Activated naive CD4-positive, alpha-beta T cell treated with anti-CD3 and anti-CD28 coated beads, Interleukin-2, amount 50 U/mL, for 72 hours (primary cell): ENCODE measurements at places on chromosomes 12 and 14. TPM values are rescaled to one million over a fixed set of nuclear protein-coding genes. Genes with fewer than 3 reads are reported as not detected.
A peak's percentile ranks its signal among the peaks of the same experiment; 100 is the strongest.

DNA sequence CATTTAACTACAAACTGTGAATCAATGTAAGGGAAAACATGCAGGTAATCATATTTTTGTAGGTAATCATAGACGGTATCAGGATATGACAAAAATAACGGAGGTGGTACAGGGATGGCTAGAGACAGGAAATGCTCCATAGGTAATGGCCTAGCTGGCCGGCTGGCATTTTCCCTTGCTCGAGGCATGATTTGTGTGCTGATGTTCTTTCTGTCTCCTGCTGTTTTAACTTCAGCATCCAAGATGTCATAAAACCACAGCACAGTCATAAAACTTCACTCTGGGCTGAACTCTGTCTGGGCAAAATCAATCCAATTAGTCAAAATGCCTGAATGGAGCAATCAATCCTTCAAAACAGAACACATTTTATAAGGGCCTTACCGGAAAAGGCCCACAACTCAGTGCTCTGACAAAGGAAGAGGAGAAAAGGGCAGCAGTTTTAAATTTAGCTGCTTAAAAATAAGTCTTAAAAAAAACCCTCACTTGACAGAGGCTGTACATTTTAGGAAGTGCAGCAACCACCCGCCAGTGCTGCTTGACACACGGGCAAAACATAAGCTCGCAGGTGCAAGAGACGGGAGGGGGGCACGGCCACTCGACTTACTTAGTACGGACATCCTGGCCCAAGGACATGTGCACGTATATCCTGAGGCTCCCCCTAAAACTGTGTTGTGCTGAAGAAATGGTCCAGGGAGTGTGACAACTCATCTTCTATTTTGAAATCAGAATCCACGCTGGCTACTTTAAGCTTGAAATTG, 40.5 kb upstream of the GPR68 start:
- no peak for DNase-seq

GRCh38 chr14:104680806-104681688, 8.4 kb upstream of the INF2 start:
- DNase-seq, result no peak

NRIP2 gene
- total RNA-seq, result not detected

DNA sequence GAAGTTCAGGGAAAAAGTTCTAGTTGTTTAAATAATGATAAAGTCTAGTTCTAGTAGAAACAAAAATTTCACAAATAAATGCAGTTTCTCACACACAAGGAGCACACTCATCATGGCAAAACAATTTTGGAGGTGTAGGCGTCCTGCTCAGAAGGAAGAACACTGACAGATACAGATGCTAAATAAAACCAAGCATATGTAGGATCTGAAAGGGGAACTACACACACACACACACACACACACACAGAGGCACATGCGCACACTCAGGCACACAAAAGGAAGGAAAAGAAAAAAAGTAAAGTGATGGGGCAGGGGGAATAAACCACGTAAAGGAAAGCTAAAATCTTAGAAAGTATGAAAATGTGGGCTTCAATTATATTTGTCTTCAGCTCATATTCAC, 117.7 kb downstream of the SOX5 start:
- no peak for DNase-seq

DNA sequence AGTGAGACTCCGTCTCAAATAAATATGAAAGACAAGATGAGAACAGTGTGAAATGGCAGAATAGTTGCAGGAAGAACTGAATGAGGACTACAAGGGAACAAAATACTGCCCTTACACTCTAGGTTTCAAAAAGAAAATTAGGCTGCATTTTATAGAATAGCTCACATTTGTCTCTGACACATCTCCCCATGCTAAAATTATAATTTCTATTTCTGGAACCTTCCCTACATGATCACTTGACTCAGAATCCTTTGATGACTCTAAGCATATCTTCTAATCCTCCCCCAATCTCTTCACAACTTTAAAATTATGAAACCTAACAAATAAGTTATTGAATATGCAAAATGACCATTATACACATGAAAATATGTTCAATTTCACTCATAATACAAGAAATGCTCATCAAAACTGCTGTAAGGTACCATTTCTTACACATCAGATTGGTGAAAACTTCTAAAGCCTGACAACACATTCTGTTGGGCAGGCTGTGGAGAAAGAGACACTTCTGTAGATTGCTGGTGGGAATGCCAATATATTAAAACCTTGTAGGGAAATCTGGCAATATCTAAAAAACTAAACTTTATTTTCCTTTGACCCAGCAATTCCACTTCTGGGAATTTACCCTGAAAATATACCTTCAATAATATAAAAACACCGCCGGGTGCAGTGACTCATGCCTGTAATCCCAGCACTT, 4.3 kb upstream of the HIGD1C start:
- DNase-seq, result no peak

GRCh38 chr12:40692765-40693206, 547 bp downstream of the CNTN1 start:
- no peak for DNase-seq

DNA sequence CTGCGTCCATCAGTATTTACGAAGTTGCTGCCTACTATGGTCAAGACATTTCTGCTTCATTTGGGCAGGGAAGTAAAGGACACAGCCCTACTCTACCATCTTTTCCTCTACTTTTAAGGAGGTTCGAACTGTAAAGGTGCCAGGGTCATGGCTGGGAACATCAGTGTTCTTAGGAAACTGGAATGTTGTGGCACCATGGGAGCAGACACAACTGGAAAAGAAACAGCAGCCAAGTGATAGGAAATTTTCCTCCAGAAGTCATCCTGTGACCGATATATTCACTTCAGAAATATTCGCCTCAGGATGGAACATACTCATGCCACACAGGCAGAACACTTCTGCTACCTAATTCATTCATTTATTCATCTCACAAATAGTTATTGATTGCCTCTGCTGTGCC, 104.4 kb downstream of the ETV6 start:
- no peak for DNase-seq

TAS2R14 gene
- 3.0 TPM for total RNA-seq

JPH4 gene
- not detected for total RNA-seq

DNA sequence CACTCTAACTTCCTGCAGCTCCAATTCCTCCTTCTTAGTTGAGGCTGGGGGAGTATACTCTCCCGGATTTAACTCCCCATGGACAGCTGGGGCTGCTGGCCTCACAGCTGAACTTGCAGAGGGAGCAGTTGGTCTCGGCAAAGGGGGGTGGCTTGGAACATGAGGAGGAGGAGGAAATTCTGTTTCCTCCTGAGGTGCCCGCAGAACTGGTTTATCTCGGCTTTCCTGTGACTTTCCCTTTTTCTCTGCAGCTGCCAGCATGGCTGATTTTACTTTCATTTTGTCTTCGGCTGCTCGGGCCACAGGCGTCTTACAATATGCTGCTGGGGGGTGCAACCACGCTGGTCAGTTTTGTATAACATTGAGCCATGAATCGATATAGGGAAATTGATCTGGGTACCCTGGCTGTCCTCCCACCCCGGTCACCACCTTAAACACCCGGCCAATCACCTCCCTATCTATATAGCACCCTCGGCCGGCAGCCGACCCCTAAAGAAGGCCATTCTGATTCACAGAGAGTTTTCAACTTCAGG, 1317.6 kb downstream of the TMEM121 start:
- DNase-seq, result peak; percentile 21

FERMT2 gene
- 1.0 TPM for total RNA-seq

- DNase-seq, result no peak
Measured at GRCh38 chr14:103057372-103058163, at the start of gene CDC42BPB. CDC42BPB (minus strand) TSS chr14:103057549; CDS start chr14:103057173, 376 bp downstream.

SLCO1C1 gene
- not detected for total RNA-seq

DNA sequence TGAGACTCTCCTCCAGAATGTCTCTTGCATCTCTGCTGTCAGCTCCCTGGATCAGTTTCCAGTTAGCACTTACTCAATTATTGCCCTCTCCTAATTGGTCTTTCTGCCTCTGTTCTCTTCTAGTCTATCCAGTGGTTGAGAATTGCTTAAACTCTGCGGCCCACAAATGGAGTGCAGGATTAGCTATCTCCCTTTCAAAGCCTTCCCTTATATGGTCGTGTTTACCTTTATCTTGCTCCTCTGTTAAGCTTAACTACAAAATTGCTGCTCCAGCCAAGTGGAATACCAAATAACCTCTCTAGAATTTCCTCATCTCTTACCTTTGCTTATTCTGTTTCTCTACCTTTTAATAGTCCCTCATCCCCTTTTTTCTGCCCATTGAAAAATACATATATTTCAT, 132.7 kb downstream of the NRXN3 start:
- no peak for DNase-seq
